ENCODE measurements at places on chromosomes 7 and 10. TPM values are rescaled to one million over a fixed set of nuclear protein-coding genes. Genes with fewer than 3 reads are reported as not detected.

DNA sequence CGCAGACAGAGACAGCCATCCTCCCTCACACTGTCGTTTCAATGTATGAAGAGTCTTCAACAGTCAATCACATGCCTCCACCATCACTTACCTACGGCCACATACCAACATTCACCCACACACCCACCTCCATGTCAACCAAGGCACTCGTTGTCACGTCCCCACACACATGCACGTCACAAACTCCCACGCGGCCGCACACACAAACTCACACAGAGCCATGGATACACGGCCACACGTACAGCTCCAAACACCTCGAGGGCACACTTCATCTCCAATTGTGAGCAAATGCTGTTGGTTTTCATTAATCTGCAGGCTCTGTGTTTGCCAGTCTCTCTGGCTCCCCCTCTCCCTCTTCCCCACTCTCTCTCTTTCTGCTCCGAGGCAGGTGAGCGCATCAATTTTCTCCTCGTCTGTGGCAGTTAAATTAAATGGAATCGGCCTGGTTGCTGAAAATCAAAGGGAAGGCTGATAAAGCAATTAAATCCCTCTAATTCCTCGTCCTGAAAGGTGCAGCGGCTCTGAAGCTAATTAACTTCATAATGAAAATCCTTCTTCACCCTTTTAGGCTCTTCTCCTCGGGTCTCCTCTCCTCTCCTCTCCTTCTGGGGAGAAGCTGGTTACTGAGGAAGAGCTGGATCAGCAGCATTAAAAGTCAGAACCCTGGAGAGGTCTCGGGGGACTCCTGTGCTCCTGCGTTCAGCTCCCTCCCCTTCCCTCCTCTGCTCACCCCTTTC is 53.8 kb upstream of the SLF2 start:
- no peak overlapping the region for H3K4me3 ChIP-seq
- H3K4me1 ChIP-seq: no peaks in the 10 kb centered on the region
- H3K27me3 ChIP-seq: peaks cover 30% of the 10 kb centered on the region
- H3K36me3 ChIP-seq: no peaks in the 10 kb centered on the region
- H3K27ac ChIP-seq: no peak overlapping the region

DNA sequence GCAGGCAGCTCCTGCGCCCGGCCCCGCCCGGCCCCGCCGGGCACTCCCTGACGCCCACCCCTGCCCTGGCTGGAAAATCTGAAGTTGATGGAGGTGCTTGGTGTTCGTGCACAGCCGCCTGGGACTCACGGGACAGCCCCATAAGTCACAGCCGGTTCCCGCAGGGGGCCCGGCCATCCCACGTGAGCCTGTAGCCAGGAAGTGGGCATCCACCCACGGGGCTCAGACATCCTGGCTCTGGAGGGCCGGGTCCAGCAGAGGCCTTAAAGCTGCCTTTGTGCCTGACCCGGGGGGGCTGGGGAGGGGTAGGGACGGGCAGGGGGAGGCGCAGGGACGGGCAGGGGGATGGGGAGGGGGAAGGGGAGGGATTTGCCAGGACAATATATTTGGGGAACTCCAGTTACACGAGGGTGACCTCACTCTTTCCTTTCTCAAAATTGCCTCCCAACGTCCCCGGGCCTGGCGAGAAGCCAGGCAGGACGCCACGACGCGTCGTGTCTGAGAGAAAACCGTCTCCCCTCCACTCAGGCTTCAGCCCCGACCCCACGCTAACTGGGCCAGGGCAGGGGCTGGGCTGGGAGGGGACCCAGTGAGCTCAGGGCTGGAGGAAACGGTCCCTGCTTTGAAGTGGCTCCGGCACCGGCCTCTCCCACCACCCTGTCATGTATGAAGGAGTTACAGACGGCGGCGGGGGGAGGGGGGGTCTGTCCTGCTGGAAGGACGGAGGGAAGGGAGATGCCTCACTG is 82.1 kb upstream of the PDGFA start:
- no peak for DNase-seq
- H3K4me3 ChIP-seq: no peak overlapping the region
- H3K36me3 ChIP-seq: no peaks in the 10 kb centered on the region
- no peaks in the 10 kb centered on the region for H3K27me3 ChIP-seq

GRCh38 chr7:141012696-141013344 is 1.9 kb downstream of the MRPS33 start:
- H3K36me3 ChIP-seq: peaks cover 2% of the 10 kb centered on the region
- H3K4me3 ChIP-seq: no peak overlapping the region
- no peak overlapping the region for H3K27ac ChIP-seq

DNA sequence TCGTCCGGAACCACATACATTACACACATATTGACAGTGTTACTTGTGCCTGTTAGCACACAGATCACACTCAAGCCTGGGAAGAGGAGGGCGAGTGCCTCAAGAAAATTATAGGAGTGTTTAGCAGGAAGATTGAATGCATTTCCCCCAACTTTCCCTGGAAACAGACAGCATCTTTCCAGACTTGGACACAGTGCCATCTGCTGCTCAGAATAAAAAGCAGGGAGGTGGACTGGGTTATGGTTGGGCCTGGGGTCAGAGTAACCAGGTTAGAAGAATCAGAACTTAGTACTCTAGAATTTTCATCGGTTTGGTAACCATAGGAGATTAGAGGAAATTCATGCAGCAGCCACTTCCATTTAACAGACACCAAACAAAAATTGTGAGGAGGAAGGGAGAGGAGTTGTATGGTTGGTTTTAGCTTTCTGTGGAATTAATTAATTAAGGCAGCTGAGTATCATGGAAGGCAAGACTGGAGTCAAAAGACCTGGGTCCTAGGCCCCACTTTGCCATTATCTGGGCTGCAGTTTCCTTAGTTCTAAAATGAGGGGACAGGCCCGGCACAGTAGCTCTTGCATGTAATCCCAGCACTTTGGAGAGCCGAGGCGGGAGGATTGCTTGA is 43.4 kb upstream of the OPTN start:
- H3K27me3 ChIP-seq: no peaks in the 10 kb centered on the region
- H3K27ac ChIP-seq: no peak overlapping the region
- no peaks in the 10 kb centered on the region for H3K36me3 ChIP-seq
- H3K4me1 ChIP-seq: no peaks in the 10 kb centered on the region
- DNase-seq: no peak

- DNase-seq: peak; percentile 93
- H3K4me1 ChIP-seq: peaks cover 30% of the 10 kb centered on the region
- H3K27me3 ChIP-seq: no peaks in the 10 kb centered on the region
- H3K27ac ChIP-seq: peak overlapping the region; percentile 84
- no peaks in the 10 kb centered on the region for H3K36me3 ChIP-seq
Measured at GRCh38 chr10:77416311-77417135, 221.1 kb downstream of the KCNMA1 start.

DNA sequence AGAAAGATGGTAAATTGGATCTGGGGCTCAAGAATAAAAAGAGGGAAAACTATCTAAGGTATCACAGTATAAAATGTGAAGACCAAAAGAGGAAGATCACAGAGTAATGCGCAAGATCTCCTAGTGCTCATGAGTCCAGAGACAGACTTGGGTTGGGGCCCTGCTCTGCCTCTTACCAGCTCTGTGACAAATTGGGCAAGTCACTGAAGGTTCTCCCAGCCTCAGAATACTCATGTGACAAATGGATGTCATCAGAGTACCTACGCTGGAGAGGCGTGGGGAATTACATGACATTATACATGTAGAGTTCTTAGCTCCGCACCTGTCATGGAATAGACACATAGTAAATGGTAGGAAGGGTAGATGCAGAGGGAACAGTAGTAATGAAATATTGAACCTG is 124.4 kb downstream of the DOCK4 start:
- H3K4me3 ChIP-seq: no peak overlapping the region
- H3K27ac ChIP-seq: peak overlapping the region; percentile 61
- H3K36me3 ChIP-seq: no peaks in the 10 kb centered on the region
- no peak for DNase-seq

GRCh38 chr7:111089822-111090426 is 1.0 kb upstream of the LRRN3 start:
- H3K36me3 ChIP-seq: no peaks in the 10 kb centered on the region
- no peak overlapping the region for H3K27ac ChIP-seq
- no peak overlapping the region for H3K4me3 ChIP-seq
- H3K4me1 ChIP-seq: peaks cover 3% of the 10 kb centered on the region
- H3K27me3 ChIP-seq: no peaks in the 10 kb centered on the region

DNA sequence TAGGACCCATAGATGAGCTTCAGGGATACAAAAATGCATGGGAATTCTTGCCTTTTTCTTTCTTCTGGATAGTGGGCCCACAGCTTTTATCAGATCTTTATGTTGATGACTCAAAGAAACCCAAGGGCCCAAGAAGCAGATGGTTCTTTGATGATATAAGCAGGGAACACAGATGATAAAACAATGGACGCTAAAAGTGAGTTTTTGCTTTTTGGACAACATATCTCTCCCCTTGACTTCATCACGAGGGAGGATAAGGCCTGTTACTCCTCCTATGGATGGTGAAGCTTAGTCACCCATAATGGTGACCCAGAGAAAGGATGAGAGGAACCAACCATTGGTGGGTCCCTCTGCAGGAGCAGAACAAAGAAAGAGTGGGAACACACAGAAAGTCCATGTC is 6.5 kb upstream of the OGA start:
- H3K4me3 ChIP-seq: no peak overlapping the region
- H3K36me3 ChIP-seq: no peaks in the 10 kb centered on the region
- no peaks in the 10 kb centered on the region for H3K27me3 ChIP-seq
- no peak overlapping the region for H3K27ac ChIP-seq
- H3K4me1 ChIP-seq: peaks cover under 1% of the 10 kb centered on the region
- no peak for DNase-seq

The COL1A2 gene
- total RNA-seq: 6,748 TPM

The ACTR1A gene
- 145 TPM for total RNA-seq

The RINT1 gene
- total RNA-seq: 28.1 TPM

The PLPP4 gene
- total RNA-seq: 44.1 TPM

The ANK3 gene
- 21.1 TPM for total RNA-seq

The MMD2 gene
- not detected for total RNA-seq

The MRPS16 gene
- total RNA-seq: 67.0 TPM

The GSTK1 gene
- 97.5 TPM for total RNA-seq
